NCI-H510A (cell line): ENCODE measurements at places on chromosomes 16 and 17.

DNA sequence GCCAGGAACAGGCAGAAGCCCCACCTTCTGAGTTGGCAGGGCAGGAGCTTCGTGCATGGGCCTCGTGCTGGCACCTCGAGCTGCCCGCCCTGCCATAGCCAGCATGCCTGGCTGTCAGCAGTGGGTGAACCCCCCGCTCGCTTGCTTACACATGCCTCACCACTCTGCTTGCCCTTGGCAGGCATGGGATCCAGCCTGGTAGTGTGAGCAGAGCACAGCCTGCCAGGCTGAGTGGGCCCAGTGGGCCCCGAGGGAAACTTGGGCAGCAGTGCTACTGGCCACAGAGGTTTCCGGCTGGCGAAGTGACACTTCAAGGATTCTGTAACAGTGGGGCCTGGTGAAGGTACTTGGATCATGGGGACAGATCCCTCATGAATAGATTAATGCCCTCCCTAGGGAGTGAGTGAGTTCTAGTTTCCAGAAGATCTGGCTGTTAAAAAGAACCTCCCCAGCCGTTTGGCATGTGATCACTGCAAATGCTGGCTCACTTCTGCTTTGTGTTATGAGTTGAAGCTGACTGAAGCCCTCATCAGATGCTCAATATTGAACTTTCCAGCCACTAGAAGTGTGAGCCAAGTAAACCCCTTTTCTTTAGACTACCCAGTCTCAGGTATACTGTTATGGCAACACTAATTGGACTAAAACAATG, 114.7 kb downstream of the BCAS3 start:
- DNase-seq: no peak

DNA sequence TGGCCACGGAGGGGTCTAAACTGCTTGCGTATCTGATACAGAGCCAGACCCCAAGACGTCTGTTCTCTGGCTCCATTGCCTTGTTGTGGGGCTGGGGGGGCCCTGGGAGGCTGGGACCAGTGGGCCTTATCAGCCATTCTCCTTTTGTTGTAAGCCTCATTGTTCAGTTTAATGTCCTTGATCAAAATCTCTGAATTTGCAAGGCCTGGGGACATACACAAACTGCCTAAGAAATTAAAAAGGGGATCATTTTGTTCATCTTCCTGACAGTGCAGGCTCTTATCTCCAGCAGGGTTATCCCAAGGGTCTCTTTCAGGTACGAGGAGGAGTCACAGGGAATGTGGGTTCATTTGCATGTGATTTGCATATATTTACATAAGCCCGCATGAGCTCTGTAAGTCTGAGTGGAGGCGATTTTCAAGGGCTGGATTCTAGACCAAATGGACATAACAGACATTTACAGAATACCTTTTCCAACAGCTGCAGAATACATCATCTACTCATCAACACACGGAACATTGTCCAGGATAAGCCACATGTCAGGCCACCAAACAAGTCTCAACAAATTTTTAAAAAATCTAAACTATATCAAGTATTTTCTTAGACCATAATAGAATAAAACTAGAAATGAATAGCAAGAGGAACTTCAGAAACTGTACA, 269.8 kb downstream of the RBFOX1 start:
- DNase-seq: no peak

GRCh38 chr17:76039121-76039520, 12.0 kb upstream of the EVPL start:
- DNase-seq: no peak

DNA sequence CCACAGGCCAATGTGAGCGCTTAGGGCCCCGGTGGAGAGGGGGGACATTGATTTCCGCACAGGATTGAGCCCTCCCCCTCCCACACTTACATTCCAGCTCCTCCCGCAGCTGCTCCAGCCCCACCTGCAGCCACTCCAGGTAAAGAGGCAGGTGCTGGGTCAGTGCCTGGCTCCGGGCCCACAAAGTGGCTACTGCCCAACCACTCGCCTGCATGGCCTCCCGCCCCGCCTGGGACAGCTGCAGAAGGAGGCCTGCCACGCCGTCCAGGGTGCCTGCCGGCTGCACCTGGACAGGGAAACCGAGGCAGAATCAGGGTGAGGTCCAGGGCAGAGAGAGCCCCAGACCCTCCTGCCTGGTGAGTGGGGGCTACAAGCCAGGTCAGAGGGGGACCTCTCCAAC, 46.3 kb downstream of the RMI2 start:
- peak; percentile 83 for DNase-seq

GRCh38 chr17:17824783-17825614, 11.8 kb downstream of the SREBF1 start:
- no peak for DNase-seq
